Melanocyte of skin (primary cell): ENCODE measurements at places on chromosomes 1 and 21. TPM values are rescaled to one million over a fixed set of nuclear protein-coding genes. Genes with fewer than 3 reads are reported as not detected.

The CAMK1G gene
- total RNA-seq, result not detected in 2 replicates

The TDRD5 gene
- total RNA-seq, result not detected in 2 replicates

The MAP10 gene
- total RNA-seq, result 1.8 and 2.1 TPM in 2 replicates

The SLFNL1 gene
- total RNA-seq, result under 0.01 and 0.31 TPM in 2 replicates

The OR10Z1 gene
- total RNA-seq, result not detected in 2 replicates

The SYT6 gene
- under 0.01 and 0.31 TPM in 2 replicates for total RNA-seq

The DPM3 gene
- 33.3 and 59.7 TPM in 2 replicates for total RNA-seq

The NOTCH2 gene
- 45.1 and 89.1 TPM in 2 replicates for total RNA-seq

The KLHDC9 gene
- total RNA-seq, result under 0.01 and 0.31 TPM in 2 replicates

The ALX3 gene
- total RNA-seq, result not detected in 2 replicates

The ZNF593OS gene
- total RNA-seq, result not detected in 2 replicates

The GNAT2 gene
- not detected in 2 replicates for total RNA-seq

The SRP9 gene
- total RNA-seq, result 187 and 245 TPM in 2 replicates

The MIXL1 gene
- under 0.01 and 0.33 TPM in 2 replicates for total RNA-seq

The C21orf91 gene
- 25.3 and 60.3 TPM in 2 replicates for total RNA-seq

The LCE1B gene
- not detected in 2 replicates for total RNA-seq

The NECTIN4 gene
- total RNA-seq, result not detected in 2 replicates

The GPR25 gene
- not detected in 2 replicates for total RNA-seq

The PCP4 gene
- total RNA-seq, result not detected in 2 replicates

The OR2T29 gene
- total RNA-seq, result not detected in 2 replicates

The GUCA2A gene
- not detected in 2 replicates for total RNA-seq

The SLC2A5 gene
- total RNA-seq, result under 0.01 TPM in 1 of 2 replicates, not detected in the other

The RBM15 gene
- 32.3 and 46.9 TPM in 2 replicates for total RNA-seq

The AVPR1B gene
- not detected in 2 replicates for total RNA-seq

The F3 gene
- 0.93 and 2.0 TPM in 2 replicates for total RNA-seq

The NTNG1 gene
- 1.0 and 12.0 TPM in 2 replicates for total RNA-seq

The TMEM269 gene
- total RNA-seq, result under 0.01 TPM in 1 of 2 replicates, not detected in the other

The GUCA2B gene
- total RNA-seq, result not detected in 2 replicates

The ZNF683 gene
- not detected in 2 replicates for total RNA-seq

The AADACL3 gene
- not detected in 2 replicates for total RNA-seq

The ASTN1 gene
- not detected in 2 replicates for total RNA-seq
